ENCODE measurements at places on chromosomes 5 and 9. TPM values are rescaled to one million over a fixed set of nuclear protein-coding genes. Genes with fewer than 3 reads are reported as not detected.

- no peak overlapping the region for H3K4me3 ChIP-seq
- no peaks in the 10 kb centered on the region for H3K36me3 ChIP-seq
- H3K4me1 ChIP-seq, result peaks cover 5% of the 10 kb centered on the region
- H3K27ac ChIP-seq, result no peak overlapping the region
Measured at GRCh38 chr9:70407081-70407503, 7.4 kb downstream of the KLF9 start.

DNA sequence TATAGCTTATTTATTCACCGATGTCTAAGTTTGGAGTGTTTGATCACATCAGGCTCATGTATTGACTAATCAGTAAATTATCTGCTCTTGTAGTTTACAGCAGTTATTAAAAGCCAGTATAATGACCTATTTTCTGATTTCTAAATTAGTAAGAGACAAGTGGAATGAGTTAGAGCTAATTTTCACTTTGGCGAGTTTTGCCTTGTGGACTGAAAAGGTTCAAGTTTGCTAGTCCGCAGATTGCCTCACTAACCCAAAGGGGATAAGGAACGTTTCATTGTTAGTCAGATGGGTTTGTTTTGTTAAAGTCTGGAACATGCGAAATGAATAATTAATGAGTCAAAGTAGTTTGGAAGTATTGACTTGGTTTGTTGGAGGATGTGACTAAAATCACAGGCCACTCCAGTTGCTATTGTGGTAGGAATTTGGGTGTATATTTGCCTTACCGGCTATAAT lies 40.1 kb downstream of the SMARCA2 start:
- H3K4me3 ChIP-seq, result no peak overlapping the region
- H3K27ac ChIP-seq, result no peak overlapping the region
- no peak for DNase-seq

Gene CAVIN4
- polyA plus RNA-seq, result 1.8 TPM

DNA sequence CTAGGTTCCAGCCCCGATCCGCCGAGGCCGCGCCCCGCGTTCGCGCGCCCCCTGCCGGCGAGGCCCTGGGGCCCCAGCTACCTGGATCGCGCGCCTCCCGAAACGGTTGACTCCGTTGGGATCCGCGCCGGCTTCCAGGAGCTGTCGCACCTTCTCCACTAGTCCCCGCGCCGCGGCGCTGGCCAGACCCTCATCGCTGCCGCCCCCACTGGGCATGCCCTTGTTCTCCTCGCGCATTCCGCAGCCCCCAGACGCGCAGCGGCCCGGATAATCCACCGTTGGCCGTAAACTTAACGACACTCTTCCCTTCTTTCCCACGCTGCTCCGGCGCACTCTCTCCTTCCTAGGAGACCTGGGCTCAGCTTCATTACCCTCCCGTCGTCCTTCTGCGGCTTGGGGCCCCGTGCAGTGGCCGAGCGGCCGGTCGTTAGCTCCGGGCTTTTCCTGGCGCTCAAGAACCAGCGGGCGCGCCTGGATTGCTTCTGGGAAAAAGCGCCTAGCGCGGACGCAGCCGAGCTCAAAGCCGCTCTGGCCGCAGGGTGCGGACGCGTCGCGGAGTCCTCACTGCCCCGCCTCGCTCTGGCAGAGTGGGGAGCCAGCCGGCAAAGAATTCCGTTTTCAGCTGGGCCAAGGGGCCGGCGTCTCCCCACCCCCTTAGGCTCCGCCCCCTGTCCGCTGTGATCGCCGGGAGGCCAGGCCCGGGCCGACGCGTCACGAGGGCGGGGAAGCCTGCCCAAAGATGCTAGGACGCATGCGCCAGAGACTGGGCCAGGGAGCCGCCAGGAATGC lies at the start of gene CDKN2B:
TSS of gene CDKN2B (minus strand) at position 589 of the 789 bp plus-strand sequence. CDS start at position 237, 352 bp downstream.
- H3K36me3 ChIP-seq, result no peaks in the 10 kb centered on the region
- peak within 1 kb of the TSS; percentile 44 for H3K4me3 ChIP-seq
- peaks cover 60% of the 10 kb centered on the region for H3K27me3 ChIP-seq
- H3K4me1 ChIP-seq, result peaks cover 4% of the 10 kb centered on the region

Gene PCDHA9
- polyA plus RNA-seq, result 0.17 TPM

DNA sequence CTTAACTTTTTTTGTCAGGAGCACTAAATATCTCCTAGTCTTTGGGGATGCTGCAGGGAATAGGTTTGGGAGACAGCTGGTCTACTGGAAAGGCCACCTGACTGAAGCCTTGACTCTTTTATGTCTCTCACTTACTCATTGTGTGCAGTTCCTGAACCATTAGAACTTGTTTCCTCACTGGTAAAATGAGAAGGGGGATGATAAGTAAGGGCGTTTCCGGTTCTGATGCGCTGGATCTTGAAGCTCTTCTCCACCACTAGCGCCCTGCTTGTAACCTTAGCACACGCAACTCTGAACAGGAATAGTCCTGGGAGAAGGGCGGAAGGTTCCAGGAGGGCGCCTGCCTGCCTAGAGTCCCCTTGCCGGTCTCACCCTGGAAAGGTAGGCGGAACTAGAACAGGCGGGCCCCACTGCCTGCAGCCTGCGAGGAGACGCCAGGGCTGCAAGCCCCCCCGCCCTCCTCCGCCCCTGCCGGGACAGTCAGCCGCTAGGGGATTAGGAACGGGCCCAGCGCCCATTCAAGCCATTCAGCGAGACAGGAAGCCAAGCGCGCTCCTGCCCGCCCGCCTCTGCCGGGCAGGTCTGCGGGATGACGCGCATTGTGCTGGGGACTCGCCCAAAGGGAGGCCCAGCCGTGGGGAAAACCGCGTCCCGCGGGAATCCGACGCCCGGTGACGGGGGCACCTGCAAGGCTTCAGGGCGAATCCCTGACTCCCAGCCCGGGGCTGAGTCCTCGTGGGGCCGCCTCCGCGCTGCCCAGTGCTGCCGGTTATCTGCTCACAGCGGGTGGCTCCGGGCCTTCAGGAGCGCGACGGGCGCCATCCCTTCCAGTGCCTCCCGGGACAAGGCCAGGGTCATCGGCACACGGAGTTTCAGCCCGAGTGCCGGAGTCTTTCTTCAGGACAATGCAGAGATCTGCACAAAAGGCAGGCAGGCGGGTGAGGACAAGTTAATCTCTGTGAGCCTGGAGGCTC lies 44.0 kb upstream of the XPA start:
- peaks cover 5% of the 10 kb centered on the region for H3K4me1 ChIP-seq
- no peak overlapping the region for H3K27ac ChIP-seq
- H3K27me3 ChIP-seq, result peaks cover 32% of the 10 kb centered on the region
- peak; percentile 64 for DNase-seq

GRCh38 chr9:126684345-126684744 lies 70.6 kb downstream of the LMX1B start:
- H3K4me1 ChIP-seq, result peaks cover 8% of the 10 kb centered on the region
- no peak overlapping the region for H3K27ac ChIP-seq
- no peak overlapping the region for H3K4me3 ChIP-seq
- no peak for DNase-seq

Gene RANBP17
- 8.6 TPM for polyA plus RNA-seq

All from H1 (cell line).